HEK293T (cell line): ENCODE measurements at places on chromosomes 7 and 10.

DNA sequence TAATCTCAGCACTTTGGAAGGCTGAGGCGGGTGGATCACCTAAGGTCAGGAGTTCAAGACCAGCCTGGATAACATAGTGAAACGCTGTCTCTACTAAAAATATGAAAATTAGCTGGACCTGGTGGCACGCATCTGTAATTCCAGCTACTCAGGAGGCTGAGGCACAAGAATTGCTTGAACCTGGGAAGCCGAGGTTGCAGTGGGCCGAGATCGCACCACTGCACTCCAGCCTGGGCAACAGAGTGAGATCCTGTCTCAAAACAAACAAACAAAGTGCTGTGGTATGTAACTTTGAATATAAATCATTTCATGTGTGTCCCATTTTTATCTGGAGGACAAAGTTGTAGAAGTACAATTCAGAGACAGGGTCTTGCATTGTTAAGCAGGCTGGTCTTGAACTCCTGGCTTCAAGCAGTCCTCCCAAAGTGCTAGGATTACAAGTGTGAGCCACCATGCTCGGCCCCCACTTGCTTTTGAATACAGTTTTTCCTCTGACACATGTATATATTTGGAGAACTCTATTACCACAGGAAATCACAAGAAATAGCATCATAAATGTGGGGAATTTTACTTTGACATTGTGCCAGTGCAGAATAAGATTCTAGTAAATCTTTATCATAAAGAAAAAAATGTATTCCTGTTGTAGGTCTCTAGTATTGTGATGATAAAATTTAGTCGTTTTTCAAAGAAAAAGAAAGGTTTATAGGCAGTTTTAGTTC, 32.6 kb downstream of the PTPN12 start:
- no peak for DNase-seq

DNA sequence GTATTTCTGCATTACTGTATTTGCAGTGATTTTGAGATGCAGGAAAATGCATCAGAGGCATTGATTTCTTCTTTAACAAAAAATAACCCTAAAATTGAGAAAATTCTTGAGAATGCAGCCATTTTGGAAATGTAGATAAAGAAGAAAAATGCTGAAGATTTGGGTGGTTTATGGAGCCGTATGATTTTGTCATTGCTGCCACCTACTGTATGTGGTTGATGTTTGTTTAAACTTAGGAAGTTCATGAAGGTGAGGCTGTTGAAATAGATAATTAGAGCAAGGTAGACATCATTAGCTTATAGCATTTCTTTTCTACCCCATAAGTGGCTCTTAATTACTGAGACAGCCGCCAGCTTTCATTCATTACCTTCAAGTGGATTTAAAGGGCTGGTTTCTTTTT, 92.1 kb upstream of the SAMD8 start:
- no peak for DNase-seq

DNA sequence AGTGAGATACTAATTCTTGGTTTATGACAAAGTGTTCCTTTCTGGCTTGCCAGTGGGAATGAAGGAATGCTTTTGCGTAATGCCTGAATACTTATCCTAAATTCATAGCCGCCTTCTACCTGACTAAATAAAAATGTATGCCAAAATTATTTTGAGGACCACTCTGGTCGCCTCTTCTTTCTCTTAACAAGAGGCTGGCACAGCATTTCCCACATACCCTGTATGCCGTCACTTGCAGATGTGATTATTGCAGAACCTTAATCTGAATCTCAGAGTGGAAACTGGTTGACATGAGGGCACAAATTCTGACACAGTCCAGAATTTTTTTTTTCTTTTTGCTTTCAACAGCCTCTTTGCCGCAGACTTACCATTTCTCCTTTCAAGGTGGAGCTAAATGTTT, 124.6 kb upstream of the GLCCI1 start:
- DNase-seq = no peak

DNA sequence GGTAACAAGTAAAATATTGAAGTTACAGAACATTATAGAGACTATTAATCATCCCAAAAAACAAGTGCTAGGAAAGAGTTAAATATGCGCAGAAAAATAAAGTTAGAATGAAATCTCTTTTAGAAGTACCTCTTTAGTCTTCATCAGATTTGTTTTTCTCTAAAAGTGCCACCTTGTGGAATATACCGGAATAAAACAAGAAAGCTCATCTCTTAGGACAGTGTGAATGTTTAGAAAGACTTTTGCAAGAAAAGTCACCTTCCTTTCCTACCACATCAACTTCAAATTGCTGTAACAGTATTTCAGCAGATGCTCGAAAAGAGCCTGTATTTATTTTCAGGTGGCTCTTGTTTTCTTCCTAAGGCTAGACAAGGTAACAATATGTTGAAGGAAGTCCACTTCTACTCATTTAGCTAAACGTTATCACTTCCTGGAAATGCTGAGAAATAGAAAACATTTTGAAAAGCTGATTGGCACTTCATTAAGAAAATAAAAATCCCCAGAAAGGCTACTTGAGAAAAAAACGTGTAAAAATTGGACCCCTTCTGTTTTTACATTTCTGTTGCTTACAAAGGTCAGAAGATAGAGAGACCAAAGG, 19.8 kb upstream of the FAM133B start:
- DNase-seq = no peak

- no peak for DNase-seq
Measured at GRCh38 chr7:128123291-128124037, 92.2 kb upstream of the LRRC4 start.

- no peak for DNase-seq
Measured at GRCh38 chr10:66405566-66405965, 520.3 kb upstream of the LRRTM3 start.

GRCh38 chr7:151213826-151214225, 3.5 kb upstream of the H2BK1 start:
- DNase-seq = no peak

DNA sequence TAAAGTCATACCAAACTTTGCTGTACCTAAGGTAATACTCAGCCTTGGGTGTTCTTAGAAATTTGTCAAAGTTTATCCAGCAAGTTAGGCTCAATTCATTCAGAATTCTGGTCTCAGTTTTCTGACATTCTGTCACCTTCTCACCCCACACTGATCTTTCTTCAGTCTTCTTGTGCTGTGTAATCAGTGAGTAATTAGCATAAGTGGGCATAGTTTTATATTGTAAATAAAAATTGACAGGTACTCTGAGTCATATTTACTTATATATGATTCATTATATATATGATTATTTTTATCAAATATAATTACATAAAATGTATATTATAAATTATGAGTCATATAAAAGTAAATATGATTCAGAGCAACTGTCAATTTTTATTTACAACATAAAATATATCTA, 170.9 kb upstream of the MAGI2 start:
- DNase-seq = no peak

DNA sequence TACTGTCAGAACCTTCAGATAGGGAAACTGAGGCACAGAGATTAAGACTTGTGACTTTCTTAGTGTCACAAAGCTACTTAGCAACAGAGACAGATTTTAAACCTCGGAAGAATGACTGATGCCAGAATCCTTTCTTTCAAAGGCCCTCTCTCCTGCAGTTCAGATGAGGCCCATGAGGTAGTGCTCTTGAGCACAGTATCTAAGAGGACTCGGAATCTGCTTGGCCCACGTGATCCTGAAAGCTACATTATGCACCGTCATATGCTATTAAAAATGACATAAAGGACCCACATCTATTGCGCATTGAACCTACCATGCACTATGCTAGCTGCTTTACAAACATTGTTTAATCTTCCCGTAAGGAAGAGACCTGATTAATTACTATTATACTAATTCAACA, 355.9 kb downstream of the SFMBT2 start:
- peak; percentile 63 for DNase-seq

GRCh38 chr10:124535731-124536495, 74.3 kb downstream of the LHPP start:
- no peak for DNase-seq

DNA sequence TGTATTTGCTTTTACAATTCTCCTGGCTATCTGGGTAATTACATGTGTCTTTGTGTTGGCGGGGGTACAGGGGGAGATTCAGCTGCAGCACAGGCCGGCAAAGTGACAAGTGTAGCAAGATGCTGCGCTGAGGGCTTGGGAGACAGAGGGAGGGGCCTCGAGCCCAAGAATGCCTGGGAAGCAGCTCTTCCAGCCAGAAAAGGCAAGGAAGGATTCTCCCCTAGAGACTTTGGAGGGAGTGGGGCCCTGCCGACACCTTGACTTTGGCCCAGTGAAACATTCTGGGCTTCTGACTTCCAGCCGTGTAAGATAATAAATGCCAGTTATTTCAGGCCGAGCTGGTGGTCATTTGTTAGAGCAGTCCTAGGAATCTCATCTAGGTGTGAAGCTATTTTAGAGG, 7.2 kb upstream of the REPIN1 start:
- no peak for DNase-seq

DNA sequence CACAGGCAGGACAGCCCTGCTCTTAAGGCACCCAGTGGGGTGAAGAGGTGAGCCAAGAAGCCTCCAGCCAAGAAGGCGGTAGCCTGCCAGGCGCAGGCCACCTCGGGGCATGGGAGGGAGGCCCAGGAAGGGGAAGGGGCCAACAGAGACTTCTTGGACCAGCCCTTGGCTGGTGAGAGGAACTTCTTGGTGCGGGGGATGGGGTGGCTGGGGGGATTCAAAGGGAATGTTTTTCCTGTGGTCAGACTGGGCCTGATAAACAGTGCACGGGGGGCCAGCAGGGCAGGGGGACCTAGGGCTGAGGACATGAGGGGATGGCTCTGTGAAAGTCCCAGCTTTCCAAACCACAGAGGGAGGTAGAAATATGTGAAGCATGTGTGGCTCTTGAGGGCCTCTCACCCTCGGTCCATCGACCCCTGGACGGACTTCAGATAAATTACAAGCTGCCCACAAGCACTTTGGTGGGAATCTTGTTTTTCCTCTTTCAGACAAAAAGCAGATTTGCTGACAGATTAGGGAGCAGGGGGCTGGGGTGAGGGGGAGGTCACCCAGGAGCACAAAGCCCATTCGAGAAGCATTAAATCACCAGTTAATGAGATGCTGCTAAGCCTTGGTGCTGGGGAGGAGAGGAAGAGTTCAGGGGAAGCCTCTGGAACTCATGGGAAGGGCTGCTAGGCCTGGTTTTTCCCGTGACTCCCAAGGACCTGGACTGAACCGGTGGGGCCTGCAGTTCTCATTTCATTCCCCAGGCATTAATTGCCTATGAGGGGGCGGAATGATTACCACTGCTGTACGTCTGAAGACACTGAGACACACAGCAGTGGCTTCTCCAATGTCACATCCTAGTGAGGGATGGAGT, 11.3 kb downstream of the CRYGN start:
- no peak for DNase-seq

DNA sequence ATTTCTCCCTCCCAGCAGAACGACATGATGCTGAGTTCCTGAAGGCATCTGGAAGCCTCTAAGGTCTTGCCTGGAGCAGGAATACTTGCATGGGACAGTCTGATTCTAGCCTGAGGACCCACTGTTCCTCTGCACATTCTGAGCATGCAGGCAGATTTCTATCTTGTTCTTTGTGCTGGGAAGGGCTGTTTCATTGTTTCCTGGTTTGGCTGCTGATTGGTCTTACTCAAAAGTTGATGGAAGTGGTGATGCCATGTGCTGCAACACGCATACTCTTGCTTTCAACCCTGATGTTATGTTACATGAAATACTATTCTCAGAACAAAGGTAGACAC, 307.0 kb downstream of the GATA3 start:
- no peak for DNase-seq

DNA sequence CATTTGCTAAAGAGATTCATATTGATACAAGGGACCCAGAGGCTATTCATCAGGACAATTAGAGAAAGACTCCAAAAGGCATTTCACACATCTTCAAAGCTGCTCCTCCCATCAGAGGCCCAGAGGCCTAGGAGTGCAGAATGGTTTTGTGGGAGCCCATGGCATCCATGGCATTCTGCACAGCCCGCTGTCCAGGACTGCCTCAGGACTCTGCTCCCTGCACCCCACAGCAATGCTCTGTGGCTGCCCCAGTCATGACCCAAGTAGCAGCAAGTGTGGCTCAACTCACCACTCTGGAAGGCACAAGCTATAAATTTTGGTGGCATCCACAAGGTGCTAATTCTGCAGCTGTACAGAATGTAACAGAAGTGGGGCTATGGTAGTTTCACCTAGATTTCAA, 38.5 kb downstream of the ZNF438 start:
- DNase-seq = no peak

DNA sequence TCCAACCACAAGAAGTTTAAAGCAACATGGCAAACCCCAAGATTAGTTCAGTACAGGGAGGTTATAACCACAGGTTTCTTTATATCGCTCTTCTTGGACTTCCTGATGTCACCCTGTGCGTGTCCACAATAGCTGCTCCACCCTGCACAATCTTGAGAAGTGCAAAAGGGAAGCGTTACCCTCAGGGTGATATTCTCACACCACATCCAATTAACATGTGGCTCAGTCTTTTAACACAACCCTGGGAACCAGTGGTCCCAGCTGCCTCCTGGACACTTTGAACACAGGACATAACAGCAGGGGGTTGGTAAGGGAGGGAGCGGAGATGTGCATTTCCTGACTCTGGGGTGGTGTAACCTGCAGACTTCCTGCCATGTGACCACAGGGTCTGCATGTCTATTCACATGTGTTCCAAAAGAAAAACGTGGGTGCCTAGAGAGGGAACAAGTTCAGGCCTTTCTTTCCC, 64.6 kb downstream of the GSAP start:
- DNase-seq = no peak

GRCh38 chr7:131190581-131190980, 137.1 kb upstream of the MKLN1 start:
- no peak for DNase-seq

- DNase-seq = no peak
Measured at GRCh38 chr7:120856198-120856597, 1.7 kb downstream of the TSPAN12 start.

DNA sequence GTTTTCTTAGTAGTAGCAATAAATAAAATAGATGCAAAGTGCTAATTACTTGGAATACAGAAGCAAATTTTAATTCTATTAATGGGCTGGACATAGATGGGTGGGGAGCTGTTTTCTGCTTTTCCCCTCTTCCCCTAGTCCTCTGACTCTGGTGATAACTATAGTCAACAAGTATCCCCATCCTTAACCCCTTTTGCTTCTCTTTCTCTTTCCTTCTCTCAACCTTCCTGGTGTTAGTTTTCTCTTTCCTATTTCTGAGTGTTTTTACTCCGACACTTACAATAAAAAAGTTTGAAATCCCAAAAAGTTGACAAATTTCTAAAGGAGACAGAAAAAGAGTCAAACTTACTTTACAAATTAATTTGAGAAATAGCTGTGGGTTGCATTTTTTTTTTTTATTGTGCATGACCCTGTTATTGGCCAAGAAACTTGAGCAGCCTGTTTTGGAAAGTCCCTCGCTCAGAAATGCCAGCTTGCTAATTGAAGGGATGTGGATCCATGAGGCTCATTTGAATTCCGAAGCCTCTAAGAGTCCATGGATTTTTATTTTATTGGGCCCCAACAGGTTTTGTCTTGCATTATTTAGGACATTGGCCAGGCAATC, 2.4 kb downstream of the FAS start:
- DNase-seq = no peak

- no peak for DNase-seq
Measured at GRCh38 chr7:148912758-148913541, 28.9 kb upstream of the EZH2 start.

DNA sequence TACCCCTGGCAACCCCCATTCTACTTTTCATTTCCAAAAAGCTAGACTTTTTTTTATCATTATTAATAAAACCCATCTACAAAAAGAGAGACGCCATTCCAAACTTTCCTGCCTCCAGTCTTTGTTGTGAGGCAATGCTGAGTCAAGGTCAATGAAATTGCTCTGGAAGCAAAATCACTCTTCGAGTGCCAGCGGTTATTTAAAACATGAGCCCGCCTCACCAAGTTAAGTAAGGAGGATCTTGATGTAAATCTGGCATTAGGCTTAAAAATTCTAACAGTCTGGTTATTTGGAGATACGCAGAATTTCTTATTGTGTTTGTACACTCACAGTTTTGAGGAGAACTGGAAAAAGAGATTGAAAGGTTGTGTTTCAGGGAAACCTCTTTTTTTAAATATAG, 1196.3 kb downstream of the TYW1 start:
- no peak for DNase-seq
